ENCODE measurements at places on chromosomes 6 and 20.
A peak's percentile ranks its signal among the peaks of the same experiment; 100 is the strongest.

- DNase-seq = peak; percentile 58
These were observed 42.2 kb upstream of the DSE start for GRCh38 chr6:116328528-116328903.

GRCh38 chr20:4781211-4781610 is 59.5 kb downstream of the PRND start:
- no peak for DNase-seq

- DNase-seq = no peak
These were observed 320 bp downstream of the GSTA4 start for GRCh38 chr6:52994839-52995088.

GRCh38 chr6:12235341-12235740 is 54.8 kb upstream of the EDN1 start:
- no peak for DNase-seq

DNA sequence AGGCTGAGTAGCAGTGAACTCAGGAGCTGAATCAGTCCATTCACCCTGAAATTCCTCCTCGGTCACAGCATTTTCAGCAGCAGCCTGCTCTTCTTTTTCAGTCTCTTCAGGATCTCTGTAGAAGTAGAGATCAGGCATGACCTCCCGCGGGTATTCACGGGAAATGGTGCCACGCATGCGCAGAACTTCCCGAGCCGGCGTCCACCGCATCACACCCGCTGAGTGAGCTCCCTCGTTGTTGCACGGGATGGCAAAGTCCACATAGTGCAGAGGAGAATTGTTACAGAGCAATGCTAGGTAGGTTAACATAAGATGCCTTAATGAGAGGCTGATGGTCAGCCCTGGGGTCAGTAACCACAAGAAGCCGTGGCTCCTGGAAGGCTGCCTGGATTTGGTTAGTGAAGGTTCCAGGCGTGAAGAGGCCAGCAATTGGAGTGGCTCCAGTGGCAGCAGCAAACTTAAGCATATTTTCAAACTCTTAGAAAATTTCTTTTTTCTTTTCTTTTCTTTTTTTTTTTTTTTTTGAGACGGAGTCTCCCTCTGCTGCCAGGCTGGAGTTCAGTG is 113.5 kb upstream of the HDAC2 start:
- no peak for DNase-seq

GRCh38 chr6:158837684-158838625 is 18.8 kb upstream of the EZR start:
- DNase-seq = peak; percentile 55

GRCh38 chr6:37483917-37484785 is 15.5 kb downstream of the CCDC167 start:
- DNase-seq = peak; percentile 38

- DNase-seq = peak; percentile 76
These were observed 21.6 kb upstream of the FBXO30 start for GRCh38 chr6:145836170-145836569.

DNA sequence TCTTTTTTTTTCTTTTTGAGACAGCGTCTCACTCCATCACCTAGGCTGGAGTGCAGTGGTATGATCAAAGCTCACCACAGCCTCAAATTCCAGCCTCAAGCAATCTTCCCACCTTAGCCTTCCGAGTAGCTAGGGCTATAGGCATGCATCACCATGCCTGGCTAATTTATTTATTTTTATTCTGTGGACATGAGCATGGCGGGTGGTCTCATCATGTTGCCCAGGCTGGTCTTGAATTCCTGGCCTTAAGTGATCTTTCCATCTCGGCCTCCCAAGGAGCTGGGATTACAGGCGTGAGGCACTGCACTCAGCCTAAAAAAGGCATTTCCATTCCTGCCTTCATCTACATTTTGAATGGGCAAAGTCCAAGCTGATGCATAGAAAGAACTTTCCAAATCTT is 56.2 kb upstream of the BEND3 start:
- no peak for DNase-seq

GRCh38 chr6:166578536-166579236 is 7.8 kb downstream of the RAMACL start:
- DNase-seq = no peak

- DNase-seq = no peak
These were observed 171.0 kb downstream of the QRSL1 start for GRCh38 chr6:106800379-106800778.

DNA sequence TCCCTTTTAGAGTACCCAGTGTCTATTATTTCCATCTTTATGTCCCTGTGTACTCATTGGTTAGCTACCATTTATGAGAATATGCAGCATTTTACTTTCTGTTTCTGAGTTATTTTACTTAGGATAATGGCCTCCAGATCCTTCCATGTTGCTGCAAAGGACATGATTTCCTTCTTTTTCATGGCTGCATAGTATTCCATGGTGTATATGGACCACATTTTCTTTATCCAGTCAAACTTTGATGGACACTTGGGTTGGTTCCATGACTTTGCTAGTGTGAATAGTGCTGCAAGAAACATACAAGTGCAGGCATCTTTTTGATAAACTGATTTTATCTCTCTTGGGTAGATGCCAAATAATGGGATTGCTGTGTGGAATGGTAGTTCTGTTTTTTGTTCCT is 55.4 kb downstream of the ZBTB2 start:
- no peak for DNase-seq

DNA sequence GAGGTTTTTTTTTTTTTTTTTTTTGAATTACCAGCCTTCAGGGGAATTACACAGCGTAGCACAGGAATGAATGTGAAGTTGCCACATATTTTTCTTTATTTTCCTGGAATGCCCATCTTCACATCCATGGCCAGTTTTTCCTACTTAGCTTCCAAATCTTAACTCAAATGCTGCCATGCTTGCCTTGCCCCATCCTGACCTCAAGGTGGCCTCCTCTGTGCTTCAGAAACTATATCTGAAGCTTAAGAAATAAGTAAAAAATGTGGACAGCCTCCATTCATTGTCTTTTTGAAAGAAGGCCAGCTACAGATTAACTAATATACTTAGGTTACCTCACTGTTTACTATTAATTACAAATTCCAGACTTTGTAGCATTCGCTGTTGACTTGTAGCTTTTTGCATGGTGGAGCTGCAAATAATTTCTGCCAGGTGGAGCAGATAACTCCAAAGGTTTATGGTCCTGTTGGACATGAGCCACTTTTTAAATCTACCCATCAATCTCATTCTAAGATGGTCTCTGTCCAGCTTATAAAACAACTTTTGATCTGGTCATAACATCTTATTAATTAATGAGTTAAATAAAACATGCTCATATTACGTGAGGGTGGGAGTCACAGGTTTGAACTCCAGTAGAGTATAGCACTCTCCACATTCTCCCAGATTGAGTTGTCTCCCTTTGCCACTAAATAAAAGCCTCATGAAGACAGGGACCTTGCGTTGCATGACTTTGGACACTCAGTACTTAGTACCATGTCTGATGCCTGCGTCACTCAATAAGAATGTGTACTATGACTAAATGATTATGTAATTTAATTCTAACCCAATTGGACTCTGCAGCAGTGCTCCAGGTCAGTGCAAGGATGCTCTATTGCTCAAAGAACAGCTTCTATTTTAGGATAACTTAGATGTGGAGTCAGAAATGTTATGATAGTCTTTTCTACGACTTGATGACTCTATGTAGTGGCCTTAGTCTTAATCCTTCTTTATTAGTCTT is 678.6 kb upstream of the CITED2 start:
- DNase-seq = peak; percentile 71

GRCh38 chr20:41352106-41352505 is 11.5 kb downstream of the LPIN3 start:
- DNase-seq = no peak

- no peak for DNase-seq
These were observed 209.5 kb downstream of the SAMD5 start for GRCh38 chr6:147717991-147718390.

GRCh38 chr6:11609324-11610071 is 71.9 kb downstream of the TMEM170B start:
- peak; percentile 96 for DNase-seq

DNA sequence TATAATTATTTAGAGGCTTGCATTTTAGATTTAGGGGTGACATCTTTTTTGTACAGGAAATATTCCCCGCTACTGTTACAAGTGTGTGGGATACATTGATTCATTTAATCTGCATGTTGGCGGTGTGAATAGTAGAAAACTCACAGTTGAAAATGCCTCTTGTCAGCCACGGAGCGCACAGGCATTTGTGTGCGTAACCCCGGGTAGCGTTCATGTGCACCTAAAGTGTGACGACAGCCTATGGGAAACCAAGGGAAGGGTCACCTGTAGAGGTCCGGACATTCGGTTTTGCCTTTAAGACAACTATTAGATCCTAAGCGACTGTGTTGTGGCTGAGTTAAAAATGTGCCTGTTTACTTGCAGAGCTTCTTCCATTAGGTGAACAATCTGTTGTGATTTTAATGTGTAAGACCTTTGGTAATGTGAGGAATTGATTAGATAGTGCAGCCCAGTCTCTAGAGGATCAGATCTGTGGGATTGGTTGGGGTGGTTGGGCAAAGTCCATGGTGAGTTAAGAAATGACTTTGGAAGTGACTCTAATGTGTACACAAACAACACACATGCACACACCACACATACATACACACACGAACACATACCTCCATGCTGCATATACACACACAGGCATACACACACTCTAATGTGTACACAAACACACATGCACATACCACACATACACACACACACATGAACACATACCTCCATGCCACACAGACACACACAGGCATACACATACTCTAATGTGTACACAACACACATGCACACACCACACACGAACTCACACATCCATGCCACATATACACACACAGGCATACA is 15.7 kb downstream of the ERMARD start:
- no peak for DNase-seq

GRCh38 chr6:162408826-162409535 is 318.6 kb downstream of the PRKN start:
- no peak for DNase-seq

DNA sequence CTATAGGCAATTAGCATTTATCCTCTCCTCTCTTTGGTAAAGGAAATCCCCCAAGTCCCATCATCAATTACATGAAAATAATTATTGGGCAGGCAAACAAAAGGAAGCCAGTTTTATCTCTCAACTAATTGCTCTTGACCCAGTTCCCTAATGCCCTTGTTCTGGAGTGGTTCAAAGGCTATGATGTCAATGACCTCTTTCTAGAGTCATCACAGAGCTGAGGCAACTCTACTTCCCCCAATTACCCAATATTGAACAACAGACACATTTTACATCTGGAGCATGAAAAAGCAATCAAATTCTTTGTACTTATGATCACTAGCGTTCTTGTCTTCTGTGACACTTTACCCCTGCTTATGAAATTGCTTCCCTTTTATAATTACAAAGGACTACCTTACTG is 43.5 kb downstream of the NT5E start:
- no peak for DNase-seq

DNA sequence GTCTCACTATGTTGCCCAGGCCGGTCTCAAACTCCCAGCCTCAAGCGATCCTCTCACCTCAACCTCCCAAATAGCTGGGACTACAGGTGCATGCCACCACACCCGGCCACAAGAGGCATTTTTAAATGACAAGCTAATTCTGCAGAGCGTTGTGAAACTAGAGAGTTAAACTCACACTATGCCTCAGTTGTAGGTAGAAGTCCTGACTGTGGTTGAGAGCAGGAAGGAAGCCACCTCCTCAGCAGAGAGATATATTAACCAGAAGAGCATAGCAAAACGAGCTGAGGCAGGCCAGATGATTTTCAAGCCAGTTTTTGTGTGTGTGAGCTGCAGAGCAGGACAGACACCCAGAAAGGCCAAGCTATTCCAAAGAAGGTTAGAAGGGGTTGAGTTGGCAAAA is 150.3 kb downstream of the MBOAT1 start:
- no peak for DNase-seq

DNA sequence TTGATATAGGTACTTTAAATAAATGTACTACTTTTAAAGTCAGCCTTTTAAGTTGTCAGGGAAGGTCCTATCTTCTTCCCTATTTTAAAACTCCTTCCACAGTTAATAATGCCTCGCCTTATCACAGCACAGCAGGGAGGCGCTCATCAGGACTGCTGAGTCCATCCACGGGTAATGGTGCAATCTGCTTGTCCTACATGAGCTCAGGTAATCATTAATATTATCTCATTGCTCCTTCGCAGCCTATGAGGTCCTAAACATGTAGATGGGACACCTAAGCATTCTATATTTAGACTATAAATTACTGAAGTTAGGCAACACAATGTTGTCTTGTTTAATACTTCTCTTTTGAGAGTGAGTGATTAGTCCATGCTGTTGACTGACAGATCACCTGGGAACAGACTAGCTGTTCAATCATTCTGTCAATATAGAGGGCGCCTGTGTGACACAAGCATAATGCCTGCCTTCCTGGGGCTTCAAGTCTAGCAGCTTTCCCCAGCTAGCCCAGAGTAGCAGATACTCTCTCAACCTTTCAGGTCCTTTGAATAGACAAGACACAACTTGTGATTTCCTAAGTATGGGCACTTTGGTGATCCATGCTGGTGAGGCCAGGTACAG is 91.0 kb downstream of the FYN start:
- DNase-seq = no peak

GRCh38 chr6:3731700-3732099 is 19.8 kb downstream of the PXDC1 start:
- DNase-seq = no peak

DNA sequence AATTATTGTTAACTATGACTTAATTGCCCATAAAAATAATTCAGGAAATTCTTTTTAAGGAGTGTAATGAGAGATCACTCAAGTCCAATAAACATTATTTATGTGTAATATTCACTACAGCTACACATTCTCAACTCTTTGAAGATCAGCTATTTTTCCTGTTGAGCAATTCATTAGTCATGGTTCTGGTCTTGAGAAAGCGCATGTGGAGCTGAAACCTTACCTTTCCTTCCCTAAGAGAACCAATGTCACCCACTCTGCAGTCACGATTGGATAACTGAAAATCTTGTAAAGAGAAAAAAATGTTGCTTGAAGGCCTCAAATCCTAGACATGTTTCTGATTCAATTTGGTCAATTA is 736.9 kb upstream of the MARCKS start:
- DNase-seq = peak; percentile 97

GRCh38 chr6:72348926-72349325 is 272.9 kb upstream of the KCNQ5 start:
- DNase-seq = peak; percentile 48

DNA sequence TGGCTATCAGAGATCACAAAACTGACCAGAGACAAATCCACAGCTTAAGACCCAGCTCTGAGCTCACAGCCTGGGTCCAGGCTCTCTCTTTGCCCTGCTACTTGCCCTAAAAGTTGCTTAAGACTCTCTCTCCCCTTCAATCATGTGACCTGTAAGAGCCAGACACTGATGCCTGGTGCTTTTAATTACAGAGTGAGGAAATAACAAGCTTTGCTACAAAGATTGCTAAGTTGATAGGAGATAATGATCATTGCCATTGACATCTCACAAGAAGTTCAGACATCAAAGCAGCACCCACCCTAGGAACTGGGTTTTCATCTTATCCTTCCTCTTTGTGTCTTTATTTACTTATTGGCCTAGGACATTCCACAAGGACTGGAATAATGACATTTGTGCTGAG is 125.9 kb upstream of the CD93 start:
- DNase-seq = no peak

Data from cardiac fibroblast (primary cell).